ENCODE measurements at places on chromosomes 2 and 18.

DNA sequence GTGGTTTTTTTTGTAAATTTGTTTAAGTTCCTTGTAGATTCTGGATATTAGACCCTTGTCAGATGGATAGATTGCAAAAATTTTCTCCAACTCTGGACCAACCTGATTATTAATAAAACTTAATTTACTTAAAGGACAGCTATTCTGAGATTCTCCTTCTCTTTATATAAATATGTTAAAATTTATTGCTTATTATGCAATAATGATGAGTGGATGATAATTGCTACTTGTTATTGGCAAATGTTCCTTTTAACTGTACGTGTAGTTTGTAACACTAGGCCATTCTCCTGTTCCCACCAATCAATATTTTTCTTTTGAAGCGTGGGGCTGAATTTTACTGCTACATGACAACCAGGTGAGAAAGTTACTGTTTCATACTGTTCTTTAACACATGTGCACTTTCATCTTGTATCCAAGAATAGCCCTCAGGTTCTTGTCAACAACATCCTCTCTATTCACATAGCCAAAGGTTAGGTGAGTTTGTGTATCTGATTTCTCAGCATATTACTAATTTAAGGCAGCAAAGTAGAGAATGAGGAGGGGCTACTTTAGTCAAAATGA lies 16.6 kb upstream of the STK17B start:
- no peak for DNase-seq

GRCh38 chr2:209113026-209113425 lies 310.8 kb upstream of the MAP2 start:
- DNase-seq: no peak

- DNase-seq: no peak
Observed at GRCh38 chr2:111946294-111947114, 48.1 kb downstream of the MERTK start.

- no peak for DNase-seq
Observed at GRCh38 chr2:48414980-48415835, 114.7 kb upstream of the STON1 start.

DNA sequence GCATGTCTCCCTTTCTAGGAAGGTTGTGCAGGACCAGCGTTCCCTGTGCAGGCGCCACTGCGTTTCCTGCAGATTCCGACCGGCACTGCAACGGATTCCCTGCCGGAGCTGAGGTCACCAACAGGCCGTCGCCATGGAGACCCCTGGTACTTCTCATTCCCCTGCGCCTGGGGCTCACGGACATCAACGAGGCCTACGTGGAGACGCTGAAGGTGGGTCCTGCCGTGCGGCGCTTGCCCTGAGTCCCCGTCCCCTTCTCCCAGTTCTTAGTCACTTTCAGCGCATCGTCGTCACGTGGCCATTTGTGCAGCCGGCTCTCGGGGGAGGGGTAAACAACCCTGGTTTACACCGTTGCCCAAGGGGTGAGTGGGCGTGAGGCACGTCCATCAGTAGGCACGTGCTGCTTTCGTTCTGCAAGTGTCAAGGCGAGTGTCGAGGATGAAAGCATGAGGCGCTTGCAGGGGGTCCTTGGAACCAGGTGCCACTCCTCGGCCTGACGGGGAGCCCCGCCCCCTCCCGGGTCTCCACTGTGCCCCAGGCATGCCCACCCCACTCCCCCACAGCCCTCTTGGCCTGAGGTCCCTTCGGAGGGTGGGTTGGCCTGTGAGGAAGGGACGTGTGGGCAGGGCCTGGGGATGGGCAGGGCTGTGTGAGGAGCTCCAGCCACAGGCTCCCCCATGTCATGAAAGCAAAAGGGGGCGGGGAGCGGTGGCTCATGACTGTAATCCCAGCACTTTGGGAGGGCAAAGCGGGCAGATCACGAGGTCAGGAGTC lies 19.8 kb downstream of the DTYMK start:
- DNase-seq: no peak

- no peak for DNase-seq
Observed at GRCh38 chr2:120415728-120416509, 70.0 kb downstream of the INHBB start.

- DNase-seq: no peak
Observed at GRCh38 chr2:145304501-145304900, 784.6 kb upstream of the ZEB2 start.

DNA sequence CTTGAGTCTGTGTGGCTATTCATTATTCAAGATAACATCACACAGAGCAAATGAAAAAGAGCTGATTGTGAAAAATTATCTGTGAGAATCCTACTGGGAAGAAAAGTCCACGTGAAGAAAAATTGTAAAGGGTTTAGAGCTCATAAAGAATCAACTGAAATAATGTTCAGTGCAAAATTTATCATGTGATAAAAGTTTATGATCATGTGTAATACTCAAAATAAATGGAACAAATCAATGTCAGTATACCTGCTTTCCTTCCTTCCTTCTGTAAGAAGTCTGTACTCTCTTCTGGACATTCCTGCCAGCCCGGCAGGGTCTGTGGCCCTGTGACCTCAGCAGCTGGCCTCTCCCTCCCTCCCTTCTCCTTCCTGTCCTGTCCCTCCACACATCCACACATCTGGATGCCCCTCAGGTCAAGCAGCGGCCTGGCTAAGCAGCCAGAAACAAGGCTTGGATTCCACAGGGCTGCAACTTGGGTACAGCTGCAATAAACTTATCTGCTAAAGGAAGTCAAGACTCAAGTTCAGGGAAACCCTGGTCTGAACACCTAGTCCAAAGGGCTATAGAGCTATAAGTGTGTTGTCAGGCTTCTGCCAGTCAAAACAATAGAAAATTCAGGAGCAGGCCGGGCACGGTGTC lies 172.1 kb downstream of the MREG start:
- DNase-seq: no peak

DNA sequence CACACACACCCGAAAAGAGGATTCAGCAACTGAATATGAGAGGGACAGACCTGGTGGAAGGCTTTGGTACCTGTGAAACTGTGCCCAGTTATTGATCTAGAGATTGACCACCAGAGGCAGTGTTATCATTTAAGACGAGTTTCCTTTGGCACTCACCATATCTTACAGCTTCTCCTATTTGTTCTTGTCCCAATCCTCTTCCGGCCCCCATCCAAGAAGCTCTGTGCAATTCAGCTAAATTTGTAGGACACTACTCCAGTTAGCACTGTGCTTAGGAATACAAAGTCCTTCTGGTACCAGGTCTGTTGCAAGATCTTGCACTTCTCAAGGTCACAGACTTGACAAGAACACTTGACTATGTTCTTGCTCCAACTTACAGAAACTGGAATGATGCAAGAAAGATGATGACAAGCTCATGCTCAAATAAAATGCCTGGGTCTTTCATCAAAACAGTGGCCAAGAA lies 177.7 kb downstream of the TMEM247 start:
- DNase-seq: peak; percentile 29

GRCh38 chr2:119495948-119496347 lies 28.3 kb downstream of the SCTR start:
- no peak for DNase-seq

DNA sequence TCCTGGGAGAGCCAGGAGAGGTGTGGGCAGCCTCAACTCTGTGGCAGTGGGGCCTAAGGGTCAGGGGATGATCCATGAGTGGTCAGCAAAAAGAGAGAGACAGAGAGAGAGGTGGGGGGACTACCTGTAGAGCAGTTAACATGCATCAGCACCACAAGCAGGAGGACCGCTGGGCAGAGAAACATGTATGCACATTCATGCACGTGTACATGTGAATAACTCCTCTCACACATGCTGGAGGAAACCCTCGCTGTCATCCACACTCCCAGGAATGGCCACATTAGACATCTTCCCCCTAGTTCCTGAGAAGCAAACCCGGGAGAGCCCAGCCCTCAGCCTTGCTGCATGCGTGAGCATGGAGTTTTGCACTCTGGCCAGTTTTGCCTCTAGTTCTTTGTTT lies 166.1 kb downstream of the SMAD7 start:
- DNase-seq: no peak

DNA sequence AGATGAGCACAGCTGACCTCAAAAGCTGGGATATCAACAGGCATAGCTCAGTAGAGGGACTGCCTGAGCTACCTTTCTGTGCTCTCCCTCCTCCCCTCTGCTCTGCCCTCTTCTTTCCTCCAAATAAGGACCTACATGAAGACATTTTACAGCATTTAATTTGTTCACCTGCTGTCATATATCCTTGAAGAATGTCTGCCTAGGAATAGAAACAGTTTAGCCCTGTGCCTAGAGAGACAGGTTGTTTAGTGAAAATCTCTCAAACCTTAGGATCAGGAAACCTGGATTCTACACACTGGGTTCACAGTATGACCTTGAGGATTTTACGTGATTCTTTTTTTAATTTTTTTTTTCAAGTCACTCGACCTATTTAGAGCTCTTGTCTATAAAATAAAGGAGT lies 213.0 kb upstream of the SETBP1 start:
- DNase-seq: no peak

- no peak for DNase-seq
Observed at GRCh38 chr18:56214706-56215105, 423.7 kb downstream of the TXNL1 start.

GRCh38 chr2:21303876-21304275 lies 180.1 kb downstream of the TDRD15 start:
- DNase-seq: no peak

DNA sequence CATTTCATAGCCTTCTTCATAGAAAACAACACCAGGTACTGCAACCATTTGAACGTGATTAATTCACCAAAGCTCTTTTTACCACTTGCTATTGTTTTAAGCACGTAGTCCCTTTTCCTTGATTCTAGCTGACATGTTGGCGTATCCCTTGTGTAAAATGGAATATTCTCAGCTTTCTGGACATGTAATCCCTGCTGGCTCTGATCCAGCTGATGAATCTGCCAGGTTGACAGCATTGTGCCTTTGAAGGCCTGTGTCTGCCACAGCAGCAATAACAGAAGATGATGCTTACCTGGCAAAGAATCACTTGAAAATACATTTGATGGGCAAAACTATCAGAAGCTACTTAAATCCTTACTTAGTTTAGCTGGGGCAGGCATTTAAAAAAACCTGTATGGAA lies 81.0 kb upstream of the CCDC150 start:
- no peak for DNase-seq

- no peak for DNase-seq
Observed at GRCh38 chr18:63312019-63312409, 7.6 kb downstream of the BCL2 start.

Measured in CD4-positive, alpha-beta T cell treated with Interleukin-17A for 1 hour (primary cell).